ENCODE measurements at places on chromosomes 5 and 9.

DNA sequence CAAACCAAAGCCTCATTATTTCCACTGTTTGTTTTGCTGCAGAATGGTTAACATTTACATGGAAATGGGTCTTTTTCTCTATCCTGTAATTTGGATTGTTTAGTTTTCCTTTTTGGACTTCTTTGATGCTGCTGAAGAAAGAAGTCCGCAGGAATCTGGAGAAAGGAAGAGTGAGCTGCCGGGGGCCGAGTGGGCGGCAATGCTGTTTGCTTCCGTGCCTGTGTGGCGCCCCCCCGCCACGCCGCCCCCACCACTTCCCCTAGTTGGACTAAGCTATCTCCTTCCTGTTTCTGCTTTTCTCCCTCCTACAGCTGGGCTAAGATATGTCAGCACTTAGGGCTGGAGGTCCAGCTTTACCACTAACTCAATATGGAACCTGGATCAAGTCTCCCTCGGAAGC lies 39.7 kb downstream of the ACTL7B start:
- no peak for DNase-seq

DNA sequence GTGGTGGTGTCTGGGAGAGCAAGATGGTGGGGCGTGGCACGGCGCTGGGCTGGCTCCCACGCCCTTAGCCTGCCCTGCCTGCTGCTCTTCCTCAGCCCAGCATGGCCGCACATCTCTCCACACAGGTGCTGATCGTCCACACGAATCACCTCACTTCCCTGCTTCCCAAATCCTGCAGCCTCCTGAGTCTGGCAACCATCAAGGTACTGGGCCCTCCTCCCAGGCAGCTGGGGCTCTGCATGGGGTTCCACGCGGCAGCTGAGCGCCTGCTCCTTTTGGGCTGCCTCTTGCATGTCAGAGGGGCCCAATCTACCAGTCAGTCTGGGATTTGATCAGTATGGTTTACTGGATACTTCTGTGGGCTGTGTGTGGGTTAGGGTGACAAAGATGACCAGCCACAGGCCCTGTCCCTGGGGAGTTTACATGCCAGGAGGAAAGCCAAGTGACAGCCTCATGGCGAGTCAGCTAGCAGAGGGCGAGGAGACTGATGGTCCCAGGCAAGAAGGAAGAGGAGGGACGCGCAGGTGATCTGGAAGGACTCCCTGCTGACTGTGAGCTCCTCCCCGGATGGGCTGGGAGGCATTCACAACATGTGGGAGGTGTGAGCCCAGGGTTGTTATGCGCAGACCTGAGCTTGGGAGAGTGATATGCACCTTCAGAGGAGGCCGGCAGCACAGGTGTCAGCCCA lies 6.0 kb downstream of the LRSAM1 start:
- no peak for DNase-seq

DNA sequence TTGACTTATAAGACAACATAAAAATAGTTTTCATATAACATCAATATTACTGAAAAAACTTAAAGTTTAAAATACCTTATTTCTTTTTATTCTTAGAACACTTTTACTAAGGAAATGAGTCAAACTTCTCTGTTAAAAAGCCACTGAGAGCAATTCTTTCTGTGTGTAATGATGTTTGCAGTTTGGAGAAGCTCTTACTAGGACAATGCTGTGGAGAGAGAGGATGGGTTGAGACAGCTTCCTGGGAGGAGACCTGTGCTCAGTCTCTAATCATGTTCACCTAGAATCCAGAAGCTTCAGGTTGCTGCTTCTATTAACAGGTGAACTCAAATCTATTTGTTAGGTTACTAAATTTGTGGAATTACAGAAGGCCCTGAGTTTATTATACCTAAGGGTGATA lies 198.5 kb downstream of the DNAH5 start:
- DNase-seq = no peak

DNA sequence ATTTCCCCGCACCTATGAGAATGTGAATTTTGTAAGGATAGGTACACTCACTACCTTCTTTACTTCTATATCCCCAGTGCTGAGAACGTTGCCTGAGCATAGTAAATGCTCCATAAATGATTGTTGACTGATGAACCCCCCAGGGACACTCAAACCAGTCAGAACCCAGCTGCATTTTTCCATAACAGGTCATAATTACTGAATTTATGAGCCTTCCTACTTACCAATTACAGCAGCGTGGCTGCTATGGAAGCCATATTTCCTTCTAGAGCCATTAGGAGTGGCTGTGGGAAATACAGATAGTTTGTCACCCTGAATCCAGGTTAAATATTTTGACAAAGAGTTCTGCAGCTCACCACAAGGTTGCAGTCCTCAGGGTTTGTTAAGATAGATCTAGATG lies 135.0 kb downstream of the TAF11L14 start:
- DNase-seq = no peak

- DNase-seq = no peak
Observed at GRCh38 chr5:32100691-32101302, 73.3 kb downstream of the GOLPH3 start.

DNA sequence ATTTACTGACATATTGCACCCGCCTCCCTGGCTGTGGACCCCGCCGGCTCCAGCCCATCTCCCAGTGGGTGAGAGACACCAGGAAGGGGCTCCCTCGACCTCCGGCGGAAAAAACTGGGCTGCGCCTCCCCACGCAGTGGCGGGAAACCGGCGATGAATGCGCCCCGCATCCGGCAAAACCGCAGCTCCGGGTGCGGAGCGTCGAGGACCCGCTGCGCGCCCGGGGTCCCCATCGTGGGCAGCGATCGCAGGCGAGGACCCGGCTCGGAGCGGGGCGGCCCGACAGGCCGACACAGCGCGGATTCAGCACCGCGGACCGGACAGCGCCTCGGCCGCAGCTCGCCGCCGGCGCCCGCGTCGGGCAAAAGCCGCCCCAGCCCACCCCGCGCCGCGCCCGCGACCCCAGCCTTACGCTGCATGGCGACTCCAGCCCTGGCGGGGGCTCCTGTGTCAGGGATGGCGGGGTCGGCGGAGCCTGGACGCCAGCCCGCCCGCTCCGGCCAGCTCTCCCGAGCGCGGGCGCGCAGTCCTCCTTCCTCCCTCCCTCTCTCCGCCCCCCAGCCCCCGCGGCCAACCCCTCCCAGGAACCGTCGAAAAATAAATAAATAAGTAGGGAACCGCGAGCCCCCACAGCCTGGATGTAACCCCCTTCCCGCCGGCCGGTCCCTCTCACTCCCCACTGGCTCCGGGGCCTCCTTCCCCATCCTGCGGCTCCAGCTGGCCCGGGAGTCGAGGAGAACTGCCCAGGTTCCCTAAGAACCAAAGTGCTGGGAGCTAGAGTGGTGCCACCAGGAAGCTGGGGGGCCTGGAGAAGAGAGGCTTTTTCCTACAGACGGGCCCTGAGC lies 3.1 kb downstream of the LHX3 start:
- no peak for DNase-seq

GRCh38 chr5:155978850-155979249 lies 348.1 kb upstream of the SGCD start:
- no peak for DNase-seq

DNA sequence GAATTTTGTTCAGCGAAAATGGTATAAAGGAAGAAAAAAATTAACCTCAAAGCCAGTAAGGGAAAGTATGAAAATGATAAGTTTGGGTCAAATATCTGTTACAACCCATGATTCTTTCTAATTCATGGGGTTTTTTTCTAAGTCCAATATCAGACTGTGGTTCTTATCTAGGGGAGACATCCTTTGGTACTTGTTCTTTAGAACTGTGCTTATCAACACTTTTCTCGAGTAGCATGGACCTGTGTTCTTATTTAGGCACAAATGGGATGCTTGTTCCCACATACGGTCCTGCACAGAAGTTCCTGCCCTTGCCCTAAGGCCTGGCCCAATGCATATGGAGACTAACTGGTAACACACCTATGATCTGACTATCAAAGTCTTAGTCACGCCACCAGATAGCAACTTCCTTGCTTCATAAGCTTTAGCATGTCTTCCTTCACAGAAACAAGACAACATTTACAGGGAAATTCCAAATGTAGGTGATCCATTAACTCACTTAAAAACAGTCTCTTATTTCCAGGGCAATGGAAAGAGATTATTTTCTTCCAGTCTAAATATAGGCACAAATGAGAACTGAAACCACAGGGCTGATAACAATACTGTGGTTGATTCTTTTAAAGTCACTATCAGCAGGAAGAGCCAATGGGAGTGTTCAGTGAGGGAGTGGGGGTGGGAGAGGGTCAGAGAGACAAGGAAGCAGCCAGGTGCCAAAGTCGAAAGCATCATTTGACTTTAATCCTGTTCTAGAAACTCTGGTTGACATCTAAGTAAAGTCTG lies 268.8 kb upstream of the ANKRD55 start:
- DNase-seq = no peak

- DNase-seq = no peak
Observed at GRCh38 chr9:121363622-121363961, 6.5 kb downstream of the STOM start.

DNA sequence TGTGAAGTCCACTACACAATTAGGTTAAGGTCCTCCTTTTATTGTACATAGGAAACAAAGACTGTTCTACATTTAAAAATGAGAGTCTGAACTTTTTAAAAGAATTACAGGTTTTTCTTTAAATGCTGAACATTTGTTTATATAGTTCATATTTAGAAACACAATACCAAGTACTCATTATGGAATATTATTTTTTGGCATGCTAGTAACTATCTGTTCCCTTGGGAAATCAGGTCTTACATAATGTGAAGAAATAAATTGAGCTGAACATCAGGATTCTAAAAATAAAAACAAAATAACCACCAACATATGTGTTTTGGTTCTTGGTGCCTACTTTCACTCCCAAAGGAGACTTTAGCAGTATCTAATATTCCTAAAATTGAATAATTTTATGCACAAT lies 230.5 kb upstream of the IZUMO3 start:
- no peak for DNase-seq

DNA sequence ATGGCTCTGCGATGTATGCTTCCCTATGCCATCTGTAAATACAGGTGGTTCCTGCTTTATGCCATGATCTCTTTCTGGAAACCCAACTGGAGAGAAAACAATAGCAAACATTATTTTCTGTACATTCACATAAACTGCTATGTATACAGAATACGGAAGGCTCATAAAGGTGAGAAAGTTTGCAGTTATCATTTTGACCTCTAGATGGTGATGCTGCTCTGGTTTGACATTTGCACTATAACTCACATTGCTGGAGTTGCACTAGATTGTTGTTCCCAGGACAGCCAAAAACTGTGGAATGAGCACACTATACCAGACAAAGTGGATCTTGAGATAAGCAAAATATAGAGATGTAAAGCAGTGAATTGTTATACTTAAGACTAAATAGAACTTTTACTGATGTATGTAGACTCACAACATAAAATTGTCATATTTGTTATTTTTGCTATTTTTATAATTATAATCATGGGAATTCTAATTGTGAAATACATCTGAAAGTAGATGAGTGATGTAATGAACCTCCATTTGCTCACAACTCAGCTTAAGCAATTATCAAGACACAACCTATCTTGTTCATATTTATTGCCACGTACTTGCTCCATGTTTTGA lies 246.5 kb downstream of the PTPRD start:
- DNase-seq = no peak

DNA sequence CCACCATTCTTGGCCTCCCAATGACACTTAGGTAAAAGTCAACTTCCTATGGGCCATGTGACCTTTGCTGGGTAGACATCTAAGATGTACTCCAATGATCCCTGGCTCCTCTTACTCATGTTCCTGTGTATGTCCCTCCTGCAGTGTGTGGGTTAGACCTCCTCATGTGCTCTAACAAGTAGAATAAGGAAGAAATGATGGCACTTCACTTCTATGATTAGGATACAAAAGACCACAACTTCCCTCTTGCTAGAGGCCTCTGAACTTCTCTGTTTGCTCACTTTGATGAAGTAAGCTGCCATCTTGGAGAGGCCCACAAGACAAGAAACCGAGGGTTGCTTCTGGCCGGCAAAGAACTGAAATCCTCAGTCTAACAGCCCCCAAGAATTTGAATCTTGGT lies 131.8 kb downstream of the TAF11L14 start:
- no peak for DNase-seq

- DNase-seq = no peak
Observed at GRCh38 chr5:154384480-154385235, 61.1 kb upstream of the SAP30L start.

DNA sequence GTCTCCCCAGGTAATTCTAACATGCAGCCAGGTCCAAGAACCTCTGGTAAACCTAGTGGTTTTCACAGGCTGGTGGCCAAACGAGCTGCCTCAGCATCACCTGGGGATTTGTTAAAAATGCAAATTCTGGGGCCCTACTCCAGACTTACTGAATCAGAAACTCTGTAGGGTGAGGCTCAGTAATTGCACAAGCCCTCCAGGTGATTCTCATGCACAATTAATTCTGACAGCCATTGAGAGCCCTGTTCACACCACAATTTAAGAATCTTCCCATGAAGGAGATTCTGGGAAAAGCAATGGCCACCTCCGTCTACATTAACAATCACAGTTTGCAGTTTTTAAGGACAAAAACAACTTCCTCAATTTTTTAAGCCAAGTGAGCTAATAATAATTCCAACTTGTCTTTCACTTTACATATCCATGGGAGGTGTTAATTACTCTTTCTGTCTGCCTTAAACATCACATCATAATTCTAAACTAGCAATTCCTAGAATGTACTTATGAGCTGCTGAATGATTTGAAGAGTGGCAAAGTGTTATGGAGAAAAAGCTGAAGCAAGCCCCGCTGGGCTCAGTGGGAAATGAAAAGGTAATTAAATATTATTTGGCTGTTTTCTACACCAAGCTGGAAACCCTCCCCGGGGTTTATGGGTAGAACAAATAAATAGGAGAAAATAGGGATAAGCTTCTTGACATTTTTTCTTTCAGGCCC lies 70.0 kb downstream of the GLDC start:
- DNase-seq = no peak

- no peak for DNase-seq
Observed at GRCh38 chr9:89005323-89005722, 14.1 kb downstream of the S1PR3 start.

GRCh38 chr5:36175043-36175442 lies 23.1 kb downstream of the SKP2 start:
- no peak for DNase-seq

DNA sequence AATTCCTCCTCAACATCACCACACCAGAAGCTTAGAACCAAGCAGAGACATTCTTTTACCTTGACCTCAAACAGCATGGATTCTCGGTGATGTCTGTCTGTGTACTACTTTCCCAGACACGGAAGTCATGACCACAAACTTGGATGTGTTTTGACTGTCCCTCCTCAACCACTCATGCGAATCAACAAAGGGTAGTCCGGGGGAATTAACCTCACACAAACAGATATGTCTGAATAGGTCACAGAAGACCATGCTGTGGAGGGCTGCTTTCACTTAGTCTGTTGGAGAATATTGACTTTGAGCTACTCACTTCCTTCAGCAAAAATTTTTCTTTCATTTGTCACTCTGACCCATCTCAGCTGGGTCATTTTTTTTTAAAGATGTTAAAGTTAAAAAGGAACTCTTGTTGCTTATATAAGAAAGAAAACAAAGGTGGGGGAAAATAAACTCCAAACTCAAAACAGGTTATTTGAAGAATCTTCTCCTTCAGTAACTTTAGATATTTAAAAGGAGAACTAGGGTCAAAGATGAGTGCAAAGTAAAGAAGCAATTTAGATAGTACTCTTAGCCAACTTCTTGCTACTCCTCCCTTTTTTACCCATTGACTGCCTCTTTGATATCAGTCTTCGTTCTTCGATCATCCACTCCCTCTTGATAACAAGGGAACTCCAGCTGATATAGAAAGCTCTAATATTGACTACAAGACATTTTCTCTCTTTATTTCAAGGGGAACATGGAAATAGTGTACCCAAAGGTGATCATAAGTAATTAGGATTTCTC lies 343.4 kb upstream of the CDH6 start:
- DNase-seq = no peak
